ENCODE measurements at places on chromosomes 12 and 14.

GRCh38 chr12:110330544-110330943 lies 49.5 kb downstream of the ATP2A2 start:
- DNase-seq, result no peak

DNA sequence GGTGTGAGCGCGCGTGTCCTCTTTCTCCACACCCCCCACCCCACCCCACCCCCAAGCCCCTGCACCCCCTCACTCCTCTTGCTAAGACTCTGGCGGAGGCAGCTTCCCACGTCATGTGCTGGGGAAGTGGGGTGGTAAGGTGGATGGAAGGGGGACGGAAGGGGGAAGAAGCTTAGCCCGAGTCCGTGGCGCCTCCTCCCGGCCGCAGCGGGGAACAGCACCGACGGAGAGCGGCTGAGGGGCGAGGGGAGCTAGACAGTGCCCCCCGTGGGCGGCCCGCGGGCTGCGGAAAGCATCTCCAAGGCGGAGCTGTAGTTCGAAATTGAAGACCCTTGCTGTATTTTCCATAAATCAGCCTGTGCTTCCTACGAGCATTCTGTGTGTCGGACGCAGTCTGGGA lies 588 bp upstream of the GRIN2B start:
- no peak for DNase-seq

DNA sequence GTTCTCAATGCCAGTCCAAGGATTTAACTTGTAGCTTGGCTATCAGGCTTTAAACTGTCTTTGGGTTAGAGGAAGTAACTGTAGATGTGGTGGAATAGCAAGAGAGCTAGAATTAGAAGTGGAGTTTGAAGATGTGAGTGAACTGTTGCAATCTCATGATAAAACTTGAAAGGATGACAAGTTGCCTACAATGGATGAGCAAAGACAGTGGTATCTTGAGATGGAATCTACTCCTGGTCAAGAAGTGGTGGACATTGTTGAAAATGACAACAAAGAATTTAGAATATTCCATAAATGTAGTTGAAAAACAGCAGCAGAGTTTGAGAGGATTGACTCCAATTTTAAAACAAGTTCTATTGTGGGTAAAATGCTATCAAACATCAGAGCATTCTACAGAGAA lies 199.0 kb downstream of the DUSP6 start:
- DNase-seq, result no peak

- DNase-seq, result no peak
These were observed 192.1 kb upstream of the GARIN6 start for GRCh38 chr12:99455350-99456035.

GRCh38 chr14:62409169-62409568 lies 636.1 kb downstream of the KCNH5 start:
- DNase-seq, result no peak
